ENCODE measurements at places on chromosomes 1 and 21.

DNA sequence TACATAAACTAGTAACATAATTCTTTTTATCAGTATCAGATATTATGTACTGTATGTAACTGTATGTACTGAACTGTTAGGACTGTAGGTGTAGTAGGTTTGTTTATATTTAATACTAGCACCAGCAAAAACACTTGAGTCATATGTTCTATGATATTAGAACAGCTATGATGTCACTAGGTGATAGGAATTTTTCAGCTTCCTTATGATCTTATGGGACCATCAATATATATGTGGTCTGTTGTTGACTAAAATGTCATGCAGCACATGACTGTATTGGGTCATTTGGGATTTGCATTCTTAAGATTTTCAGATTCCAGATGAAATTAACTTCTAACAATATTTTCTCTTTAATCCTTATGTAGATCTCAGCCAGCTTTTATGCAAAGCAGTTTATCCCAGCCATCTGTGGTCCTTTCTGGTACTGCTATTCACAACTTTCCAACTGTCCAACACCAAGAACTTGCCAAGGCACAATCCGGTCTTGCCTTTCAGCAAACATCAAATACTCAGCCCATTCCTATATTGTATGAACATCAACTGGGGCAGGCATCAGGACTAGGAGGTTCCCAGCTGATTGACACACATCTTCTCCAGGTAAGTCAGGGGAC is 38.3 kb upstream of the MYOCOS start:
- DNase-seq = no peak

- peak; percentile 45 for DNase-seq
Measured at GRCh38 chr1:145782272-145783099, 41.4 kb downstream of the RNF115 start.

DNA sequence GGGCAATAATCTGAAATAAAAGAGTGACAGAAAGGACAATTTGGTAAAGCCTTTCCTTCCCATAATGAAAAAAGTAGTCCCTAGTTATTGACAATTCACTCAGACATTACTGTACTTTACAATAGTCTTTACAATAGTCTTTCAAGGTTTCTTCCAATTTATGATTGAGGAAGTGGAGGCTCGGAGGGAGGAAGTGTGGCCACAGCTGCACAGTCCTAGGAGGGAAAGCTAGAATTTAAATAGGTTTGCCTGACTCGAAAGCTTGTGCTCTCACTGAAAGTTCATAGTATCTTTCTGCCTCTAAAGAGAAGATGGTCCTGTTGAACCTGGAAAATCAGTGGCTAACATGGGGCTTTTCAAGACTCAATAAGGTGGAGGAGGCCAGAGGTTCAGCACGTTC is 203.2 kb downstream of the SDCCAG8 start:
- DNase-seq = no peak

GRCh38 chr1:172938681-172939080 is 112.1 kb downstream of the TNFSF18 start:
- DNase-seq = no peak

DNA sequence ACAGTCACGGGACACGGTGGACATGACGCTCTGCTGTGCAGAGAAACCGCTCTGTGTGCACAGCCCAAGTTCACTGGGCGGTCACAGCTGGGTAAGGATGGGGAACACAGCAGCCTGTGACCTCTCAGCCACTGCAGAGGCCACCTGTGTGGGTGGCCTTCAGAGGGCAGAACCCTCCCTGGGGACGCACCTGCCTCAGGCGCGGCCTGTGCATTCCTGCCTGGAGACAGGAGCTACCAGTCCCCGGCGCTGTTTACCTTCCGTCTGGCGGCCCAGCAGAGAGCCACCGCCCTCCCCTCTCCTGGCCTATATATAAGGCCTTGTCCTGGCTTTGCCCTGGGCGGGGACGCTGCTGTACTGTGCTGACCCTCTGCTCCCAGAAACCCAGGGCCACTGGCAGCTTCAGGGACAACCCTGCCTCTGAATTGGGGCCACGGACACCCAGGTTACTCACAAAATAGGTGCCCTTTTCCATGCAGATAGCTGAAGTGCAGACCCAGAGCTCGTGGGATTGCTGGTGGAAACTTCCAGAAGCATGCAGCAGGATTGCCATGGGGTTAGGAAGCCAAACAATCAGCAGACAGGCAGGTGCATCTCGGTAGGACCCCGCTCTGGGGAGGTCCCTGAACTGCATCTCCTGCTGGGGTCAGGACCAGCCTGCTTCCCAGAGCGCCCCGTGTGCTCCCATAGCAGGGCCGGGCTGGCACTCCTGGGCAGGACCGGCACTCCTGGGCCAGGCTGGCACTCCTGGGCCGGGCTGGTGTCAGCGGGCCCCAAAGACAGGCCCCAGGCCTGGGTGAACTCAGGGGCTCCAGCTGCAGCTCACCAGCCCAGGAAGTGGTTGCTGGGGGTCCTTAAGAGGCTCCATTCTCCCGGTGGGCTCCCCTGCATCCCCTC is 83.6 kb downstream of the SIK1 start:
- DNase-seq = no peak

- DNase-seq = no peak
Measured at GRCh38 chr21:44895859-44896258, 22.4 kb upstream of the PTTG1IP start.

GRCh38 chr1:9293533-9294404 is 1.1 kb downstream of the SPSB1 start:
- no peak for DNase-seq

- DNase-seq = no peak
Measured at GRCh38 chr21:45465105-45465504, 60.1 kb downstream of the COL18A1 start.

GRCh38 chr1:16612332-16613172 is 812 bp downstream of the NBPF1 start:
- DNase-seq = peak; percentile 89

- no peak for DNase-seq
Measured at GRCh38 chr21:41604583-41605041, 96.7 kb upstream of the TMPRSS2 start.

GRCh38 chr1:219517031-219517430 is 95.9 kb downstream of the ZC3H11B start:
- DNase-seq = no peak

DNA sequence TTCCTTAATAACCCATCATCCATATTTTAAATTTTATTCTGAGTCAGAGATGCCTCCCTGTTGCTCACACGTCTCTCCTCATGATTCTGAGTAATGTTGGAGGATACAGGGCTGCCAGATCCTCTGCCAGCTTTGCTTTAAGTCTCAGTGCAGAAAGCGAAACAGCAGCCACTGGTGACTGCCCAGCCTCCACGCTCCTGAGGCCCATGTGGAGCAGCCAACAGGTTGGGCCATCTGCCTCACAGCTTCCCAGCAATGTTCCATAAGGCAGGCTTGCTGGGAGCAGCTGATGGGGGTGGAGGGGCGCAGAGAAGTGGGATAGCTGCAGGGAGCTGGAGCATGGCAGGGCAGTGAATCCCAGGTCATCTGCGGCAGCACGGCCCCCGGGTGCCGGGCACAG is 104.2 kb downstream of the IGSF21 start:
- no peak for DNase-seq

DNA sequence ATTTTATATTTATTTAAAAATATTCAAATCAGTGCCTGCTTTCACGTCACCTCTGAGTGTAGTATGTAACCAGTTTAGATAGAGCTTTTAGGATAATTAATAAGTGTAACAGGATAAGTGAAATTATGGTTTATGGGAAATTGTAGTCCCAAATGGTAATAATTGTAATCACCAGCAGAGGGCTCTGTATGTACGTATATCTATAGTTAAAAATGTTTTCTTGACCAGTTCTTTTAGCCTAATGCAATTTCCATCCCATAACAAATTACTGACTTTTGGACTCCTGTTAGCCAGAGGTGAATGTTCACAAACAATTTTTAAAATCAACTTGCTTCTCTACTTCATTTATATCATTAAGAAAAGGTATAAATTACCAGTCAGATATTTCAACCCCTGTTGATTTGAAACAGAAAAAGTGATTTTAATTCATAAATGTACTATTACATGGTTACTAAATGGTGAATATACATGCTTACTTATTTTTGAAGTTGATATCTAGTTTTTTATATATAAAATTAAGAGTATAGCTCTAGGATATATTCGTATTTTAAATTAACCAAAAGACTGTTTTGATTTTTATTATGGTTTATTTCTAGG is 25.3 kb downstream of the SLC30A7 start:
- DNase-seq = peak; percentile 24

GRCh38 chr21:46218906-46219590 is 9.5 kb downstream of the LSS start:
- DNase-seq = no peak

- DNase-seq = no peak
Measured at GRCh38 chr1:59126366-59126765, 170.5 kb upstream of the FGGY start.

GRCh38 chr1:245201201-245201600 is 46.4 kb downstream of the KIF26B start:
- no peak for DNase-seq

- no peak for DNase-seq
Measured at GRCh38 chr1:147115496-147115895, 56.8 kb downstream of the PRKAB2 start.

GRCh38 chr1:92923664-92924063 is 37.6 kb downstream of the DIPK1A start:
- no peak for DNase-seq

DNA sequence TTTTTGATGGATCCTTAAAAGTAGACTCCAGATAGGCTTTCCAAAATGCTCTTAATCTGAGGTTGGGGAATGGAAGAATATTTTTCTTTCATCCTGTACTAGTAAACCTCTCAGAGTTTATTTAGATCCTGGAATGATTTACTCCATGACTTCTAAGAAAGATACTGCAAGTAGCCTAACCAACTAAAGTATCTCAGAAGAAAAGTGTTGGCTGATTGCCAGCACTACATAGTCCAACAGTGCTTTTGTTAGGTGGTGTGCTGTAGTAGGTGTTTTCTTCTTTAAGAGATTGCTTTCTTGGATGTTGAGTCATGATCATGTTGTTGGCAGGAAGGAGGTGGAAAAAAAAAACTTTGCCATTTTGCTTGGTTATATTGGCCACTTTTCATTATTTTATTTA is 119.8 kb downstream of the OSBPL9 start:
- DNase-seq = no peak

- no peak for DNase-seq
Measured at GRCh38 chr1:212664409-212665199, 35.0 kb downstream of the BATF3 start.

DNA sequence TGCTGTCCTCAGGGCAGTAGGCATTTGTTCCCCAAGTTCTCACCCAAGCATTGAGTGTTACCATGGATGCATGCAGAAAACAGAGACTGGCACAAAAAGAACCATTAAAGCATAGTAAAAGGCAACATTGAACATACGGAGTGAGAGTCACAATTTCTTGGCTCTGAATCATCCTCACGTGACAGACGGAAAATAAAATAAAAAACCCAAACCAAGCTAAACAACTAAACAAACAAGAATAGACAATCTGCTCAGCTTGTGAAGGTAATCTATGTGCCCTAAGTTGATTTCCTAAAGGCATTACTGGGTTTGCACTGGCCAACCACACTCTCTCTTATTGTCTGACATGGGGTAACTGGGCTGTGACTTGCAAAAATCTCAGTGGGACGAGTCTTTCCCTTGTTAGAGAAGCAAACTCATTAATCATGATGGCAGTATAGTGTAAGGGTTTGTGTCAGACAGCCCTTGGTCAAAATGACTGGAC is 306.0 kb downstream of the ASTN1 start:
- no peak for DNase-seq

DNA sequence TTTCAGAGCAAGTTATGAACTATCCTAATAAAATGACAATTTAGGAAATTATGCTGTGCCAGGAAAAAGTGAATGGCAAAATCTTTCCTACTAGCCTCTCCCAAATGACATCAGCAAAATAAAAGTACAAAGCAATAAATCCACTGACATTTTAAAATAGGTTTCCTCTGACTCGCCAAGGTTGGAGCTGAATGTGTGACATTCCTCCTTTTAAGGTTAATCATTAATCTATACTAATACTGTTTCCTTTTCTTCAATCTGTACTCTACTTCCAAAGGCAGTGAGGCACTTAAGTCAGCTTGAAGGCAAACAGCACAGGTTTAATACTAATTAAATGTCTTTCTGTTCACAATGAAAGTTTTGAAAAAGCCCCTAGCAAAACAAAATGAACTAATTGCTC is 15.7 kb downstream of the RNF19B start:
- DNase-seq = no peak

DNA sequence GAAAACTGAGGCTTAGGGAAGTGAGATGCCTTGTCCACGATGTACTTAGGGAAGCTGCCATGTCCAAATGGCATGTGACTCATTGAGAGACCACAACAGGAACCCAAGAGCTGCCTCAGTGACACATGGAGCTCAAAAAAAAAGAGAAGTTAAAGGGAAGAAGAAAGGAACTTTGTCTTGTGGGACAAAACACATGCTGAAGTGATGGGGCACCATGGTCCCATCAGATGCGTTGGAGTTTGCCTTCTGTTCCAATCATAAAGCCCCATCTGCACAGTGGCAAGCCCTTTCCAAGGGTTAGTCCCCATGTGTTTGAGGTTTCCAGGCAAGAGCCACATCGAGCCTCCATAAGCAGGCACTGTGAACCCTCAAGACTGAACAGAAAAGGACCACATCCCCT is 8.0 kb downstream of the MED8 start:
- no peak for DNase-seq

DNA sequence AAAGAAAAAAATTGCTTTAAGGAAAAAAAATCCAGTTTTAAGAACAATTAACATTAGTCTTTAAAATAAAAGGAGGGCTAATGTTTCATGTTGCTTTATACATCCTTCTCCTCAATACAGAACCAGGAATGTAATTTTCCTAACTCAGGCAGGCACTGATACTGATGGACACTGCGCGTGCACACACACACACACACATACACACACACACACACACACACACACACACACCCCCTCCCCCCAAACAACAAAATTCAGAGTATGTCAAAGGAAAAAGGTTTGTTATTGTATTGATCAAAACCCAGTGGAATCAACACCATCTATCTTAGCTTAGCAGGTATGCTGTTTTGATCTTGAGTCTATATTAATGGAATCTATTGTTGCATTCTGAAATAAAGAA is 31.6 kb downstream of the PTP4A2 start:
- no peak for DNase-seq

DNA sequence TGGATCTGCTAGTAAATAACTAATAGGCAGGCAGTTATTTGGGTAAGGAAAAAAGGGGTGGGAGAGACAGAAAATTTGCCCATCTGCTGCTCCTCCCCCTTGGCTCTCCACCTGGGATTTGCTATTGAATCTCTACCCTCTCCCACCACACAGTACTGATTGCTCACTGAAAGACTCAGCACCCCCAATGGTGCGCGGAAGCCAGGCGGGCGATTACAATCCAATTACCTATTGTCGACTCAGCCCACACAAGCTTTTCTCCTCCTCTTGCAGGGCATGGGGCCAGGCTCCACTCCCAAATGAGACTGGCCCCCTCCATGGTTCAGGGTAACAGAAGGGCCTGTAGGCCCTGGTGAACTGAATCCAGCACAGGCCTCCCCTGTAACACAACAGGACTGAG is 2.7 kb upstream of the HMGN2 start:
- DNase-seq = no peak

- no peak for DNase-seq
Measured at GRCh38 chr1:237032029-237032428, 10.0 kb upstream of the RYR2 start.
